ENCODE measurements at places on chromosomes 16 and 17. TPM values are rescaled to one million over a fixed set of nuclear protein-coding genes. Genes with fewer than 3 reads are reported as not detected.

The GPRC5C gene
- total RNA-seq, result 154 TPM

GRCh38 chr16:88763502-88764053 lies 21.4 kb downstream of the PIEZO1 start:
- DNase-seq, result no peak

The TBC1D28 gene
- not detected for total RNA-seq

DNA sequence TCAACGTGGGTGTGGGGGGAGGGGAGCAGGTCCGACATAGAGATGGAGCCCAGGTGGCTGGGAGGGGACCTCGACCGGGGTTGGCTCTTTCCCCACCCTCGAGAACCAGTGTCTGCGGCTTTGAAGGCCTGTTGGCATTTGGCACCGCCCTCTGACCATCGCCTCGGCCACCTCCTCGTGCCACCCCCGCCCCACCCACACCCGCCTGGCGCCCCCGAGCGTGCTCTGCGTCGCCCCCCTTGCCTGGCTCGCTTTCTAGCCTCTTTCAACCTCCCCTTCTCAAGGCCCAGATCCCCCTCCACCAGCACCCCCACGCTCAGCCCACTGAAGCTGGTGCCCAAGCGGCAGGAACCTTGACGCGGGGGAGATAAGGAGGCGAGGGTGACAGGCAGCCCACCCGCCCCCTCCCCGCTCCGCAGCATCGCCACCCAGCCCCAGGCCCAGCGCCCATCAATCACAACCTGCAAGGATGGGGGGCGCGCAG lies 619 bp downstream of the CACNB1 start:
- peak; percentile 58 for DNase-seq

DNA sequence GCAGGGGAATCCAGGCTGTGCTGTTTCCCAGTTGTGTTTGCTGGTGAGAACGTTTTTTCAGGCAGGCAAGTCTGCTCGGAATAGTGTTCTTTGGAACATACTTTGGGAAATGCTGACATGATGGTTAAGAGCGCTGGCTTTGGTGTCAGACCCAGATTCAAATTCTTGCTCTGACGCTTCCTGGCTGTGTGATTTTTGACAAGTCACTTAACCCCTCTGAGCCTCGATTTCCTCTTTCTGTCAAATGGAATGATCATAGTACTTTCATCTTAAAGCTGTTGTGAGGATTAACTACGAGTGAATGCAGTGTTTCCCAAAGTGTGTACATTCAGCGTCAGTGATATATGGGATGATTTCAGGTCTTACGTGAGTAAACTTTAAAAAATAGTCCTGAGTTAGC lies 4.8 kb downstream of the FBRS start:
- no peak for DNase-seq

DNA sequence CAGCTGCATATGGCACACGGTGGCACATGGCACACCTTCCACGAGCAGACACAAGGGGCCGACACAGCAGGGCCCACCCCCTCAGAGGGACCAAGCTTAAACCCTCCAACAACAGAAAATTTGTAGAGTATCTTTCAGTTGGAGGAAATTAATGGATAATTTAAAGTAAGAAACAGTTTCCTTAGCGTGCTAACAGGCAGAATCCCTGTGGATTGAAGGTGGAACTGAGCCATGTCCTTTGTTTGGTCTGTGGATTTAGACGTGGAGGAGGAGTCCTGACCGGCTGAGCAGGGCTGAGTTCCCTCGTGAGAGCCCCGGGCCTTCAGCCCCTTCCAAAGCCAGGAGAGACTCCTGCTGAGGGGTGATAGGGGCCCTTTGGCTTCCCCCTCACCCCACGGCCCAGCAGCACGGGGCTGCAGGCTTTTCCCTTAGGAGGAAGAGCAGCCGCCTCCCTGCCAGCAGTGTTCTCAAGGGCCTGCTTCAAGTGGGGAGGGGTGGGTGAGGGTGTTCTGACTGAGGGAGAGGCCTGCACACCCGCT lies 1.4 kb upstream of the CYB561 start:
- peak; percentile 29 for DNase-seq

GRCh38 chr16:68713361-68713760 lies 23.7 kb upstream of the CDH1 start:
- DNase-seq, result no peak

DNA sequence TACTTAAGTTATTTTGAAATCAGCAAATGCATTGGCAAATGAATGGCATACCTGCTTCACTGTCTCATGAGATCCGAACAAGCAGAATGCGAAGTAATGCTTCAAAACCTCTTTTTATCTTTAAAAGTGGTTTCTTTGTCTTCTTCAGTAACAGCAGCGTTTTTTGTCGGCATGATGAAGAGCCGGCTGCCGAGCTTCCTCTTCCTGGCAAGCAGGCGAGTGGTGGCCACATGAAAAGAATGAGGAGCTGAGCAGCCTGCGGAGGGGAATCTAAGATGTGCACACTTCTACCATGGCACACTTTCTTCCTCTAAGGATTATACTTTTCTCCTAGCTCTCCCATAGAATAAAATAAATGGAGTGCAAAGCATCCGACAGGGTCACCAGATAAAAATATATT lies 42.4 kb upstream of the AKTIP start:
- DNase-seq, result no peak

- peak; percentile 70 for DNase-seq
Observed at GRCh38 chr16:17370223-17370707, 100.5 kb downstream of the XYLT1 start.

The TBKBP1 gene
- total RNA-seq, result 0.48 TPM

DNA sequence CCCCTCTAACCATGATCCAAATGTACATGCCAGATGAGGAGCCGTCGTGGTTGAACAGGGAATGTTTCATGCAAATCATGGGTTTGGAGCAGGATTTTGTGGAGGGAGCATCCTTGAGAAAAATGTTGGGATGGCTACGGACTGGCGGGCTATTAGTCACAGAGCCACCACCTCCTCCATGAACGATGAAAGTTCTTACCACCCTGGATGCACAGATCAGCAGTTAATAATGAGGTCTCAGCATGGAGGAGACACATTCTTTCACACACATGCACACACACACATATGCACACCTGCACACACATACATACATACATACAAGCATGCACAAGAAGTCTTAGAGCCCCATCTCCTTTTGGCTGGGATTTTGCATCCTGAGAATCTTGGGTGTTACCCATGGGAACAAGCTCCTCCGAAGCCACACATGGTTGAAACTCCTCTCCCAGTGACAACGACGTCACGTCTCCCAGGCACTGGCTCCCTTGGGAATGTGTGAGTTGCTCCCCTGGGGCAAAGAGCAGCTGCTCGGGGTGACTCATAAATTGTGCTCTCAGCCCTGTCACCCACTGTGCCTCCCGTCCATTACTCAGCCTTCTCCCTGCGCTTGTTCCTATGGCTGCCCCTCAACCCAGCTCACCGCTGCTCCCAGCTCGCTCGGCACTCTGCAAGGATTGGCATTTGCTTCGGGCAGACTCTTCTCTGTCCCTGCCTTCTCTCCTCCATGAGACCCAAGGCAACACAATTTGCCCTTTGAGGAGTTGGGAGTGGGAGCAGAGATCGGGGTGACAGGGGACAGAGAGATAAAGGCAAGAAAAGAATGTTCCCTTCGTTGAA lies 344.6 kb downstream of the SOX9 start:
- peak; percentile 99 for DNase-seq

DNA sequence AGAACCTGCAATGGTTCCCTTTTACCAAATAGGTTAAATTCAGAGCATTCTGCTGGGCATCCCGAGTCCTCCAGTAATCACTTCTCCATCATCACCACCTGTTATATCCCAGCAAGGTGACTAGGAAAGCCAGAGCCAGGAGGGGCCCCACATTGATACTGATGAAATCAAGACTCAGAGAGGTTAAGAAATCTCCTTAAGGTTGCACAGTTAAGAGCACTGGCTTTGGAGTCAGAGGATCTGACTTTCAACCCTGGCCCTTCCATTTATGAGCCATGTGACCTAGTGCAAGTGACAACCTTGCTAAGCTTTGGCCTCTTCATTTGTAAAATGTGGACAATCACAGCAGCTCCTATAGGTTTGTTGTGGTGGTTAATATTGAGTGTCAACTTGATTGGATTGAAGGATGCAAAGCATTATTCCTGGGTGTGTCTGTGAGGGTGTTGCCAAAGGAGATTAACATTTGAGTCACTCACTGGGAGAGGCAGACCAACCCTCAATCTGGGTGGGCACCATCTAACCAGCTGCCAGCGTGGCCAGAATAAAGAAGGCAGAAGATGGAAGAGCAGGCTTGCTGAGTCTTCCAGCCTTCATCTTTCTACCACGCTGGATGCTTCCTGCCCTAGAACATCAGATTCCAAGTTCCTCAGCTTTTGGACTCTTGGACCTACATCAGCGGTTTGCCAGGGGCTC lies 194.2 kb upstream of the ASIC2 start:
- no peak for DNase-seq

GRCh38 chr16:69820926-69821541 lies 58.9 kb downstream of the WWP2 start:
- DNase-seq, result peak; percentile 66

The C16orf92 gene
- not detected for total RNA-seq

DNA sequence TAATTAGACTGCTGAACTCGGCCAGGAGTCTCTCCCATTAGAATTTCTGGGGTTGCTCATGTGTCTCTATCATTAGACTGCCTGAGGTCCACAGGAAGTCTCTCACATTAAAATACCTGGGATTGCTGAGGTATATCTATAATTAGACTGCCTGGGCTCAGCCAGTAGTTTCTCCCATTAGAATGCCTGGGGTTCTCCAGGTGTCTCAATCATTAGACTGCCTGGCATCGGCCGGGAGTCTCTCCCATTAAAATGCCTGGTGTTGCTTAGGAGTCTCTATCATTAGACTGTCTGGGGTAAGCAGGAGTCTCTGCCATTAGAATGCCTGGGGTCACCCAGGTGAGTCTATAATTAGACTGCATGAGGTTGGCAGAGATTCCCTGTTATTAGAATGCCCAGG lies 2233.4 kb downstream of the TP53TG3F start:
- DNase-seq, result no peak

DNA sequence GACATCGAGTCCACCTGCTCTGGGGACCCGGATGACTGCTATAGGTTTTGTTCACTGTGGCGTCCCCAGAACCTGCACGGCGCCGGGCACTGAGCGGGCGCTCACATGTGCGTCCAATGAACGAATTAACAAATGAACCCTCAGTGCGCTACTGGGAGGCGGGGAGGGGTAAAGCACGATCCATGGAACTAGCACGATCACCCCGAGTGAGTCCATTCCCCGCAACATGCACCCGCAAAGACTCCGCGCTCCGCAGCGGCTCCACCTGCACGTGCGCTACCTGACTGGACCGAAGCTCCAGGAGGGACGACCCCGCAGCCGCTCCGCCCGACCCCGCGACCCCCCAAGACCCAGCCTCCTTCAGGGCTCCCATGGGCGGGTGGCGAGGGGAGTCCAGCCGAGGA lies 491 bp downstream of the TRAP1 start:
- peak; percentile 17 for DNase-seq

DNA sequence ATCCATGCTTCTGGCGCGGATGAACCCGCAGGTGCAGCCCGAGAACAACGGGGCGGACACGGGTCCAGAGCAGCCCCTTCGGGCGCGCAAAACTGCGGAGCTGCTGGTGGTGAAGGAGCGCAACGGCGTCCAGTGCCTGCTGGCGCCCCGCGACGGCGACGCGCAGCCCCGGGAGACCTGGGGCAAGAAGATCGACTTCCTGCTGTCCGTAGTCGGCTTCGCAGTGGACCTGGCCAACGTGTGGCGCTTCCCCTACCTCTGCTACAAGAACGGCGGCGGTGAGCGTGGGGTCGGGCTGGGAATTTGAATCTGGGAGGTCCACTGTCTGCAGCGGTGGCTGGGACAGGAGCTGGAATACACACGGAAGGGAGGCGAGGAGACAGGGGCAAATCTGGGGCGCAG lies 904 bp downstream of the SLC6A2 start:
- DNase-seq, result no peak

GRCh38 chr17:68273722-68274121 lies 17.2 kb downstream of the SLC16A6 start:
- no peak for DNase-seq

The GAS7 gene
- total RNA-seq, result 18.1 TPM

DNA sequence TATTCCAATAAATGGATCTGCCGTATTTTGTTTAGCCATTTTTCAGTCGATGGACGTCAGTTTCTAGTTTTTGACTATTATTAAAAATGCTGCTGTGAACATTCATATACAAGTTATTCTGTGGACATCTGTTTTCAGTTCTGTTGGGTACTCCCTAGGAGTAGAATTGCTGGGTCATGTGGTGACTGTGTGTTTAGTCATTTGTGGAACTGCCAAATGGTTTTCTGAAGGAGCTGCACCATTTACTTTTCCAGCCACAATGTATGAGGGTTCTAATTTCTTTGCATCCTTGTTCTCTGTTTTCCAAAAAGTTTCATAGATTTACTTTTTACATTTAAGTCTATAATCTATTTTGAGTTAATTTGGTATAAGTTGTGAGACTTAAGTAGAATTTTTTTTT lies 29.5 kb downstream of the CYLD start:
- peak; percentile 79 for DNase-seq

- DNase-seq, result no peak
Observed at GRCh38 chr16:24747441-24747840, 18.0 kb downstream of the TNRC6A start.

The BCAS3 gene
- total RNA-seq, result 11.2 TPM
